ENCODE measurements at places on chromosomes 1 and 21. TPM values are rescaled to one million over a fixed set of nuclear protein-coding genes. Genes with fewer than 3 reads are reported as not detected.

IL12RB2 gene
- total RNA-seq, result 2.0 TPM

CD34 gene
- 23.2 TPM for total RNA-seq

TRPM2 gene
- total RNA-seq, result 0.86 TPM

SV2A gene
- 0.48 TPM for total RNA-seq

DNA sequence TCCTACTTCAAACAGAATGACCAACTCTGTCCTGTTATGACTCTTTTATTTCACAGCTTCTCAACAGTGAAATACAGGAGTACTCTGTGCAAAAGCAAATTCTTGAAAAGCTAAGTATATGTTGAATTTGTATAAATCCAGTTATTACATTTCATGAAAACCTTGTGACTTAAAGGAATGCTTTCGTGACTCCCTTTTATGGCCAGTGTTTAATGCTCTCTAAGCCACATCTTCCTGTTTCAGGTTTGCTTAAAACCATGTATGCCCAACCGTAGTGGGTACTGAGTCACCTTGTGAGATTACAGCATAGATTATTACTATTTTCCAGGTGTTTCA lies 40.2 kb upstream of the KIF1B start:
- DNase-seq, result no peak

- DNase-seq, result peak; percentile 47
Measured at GRCh38 chr21:43734928-43735229, 15.9 kb downstream of the PDXK start.

DNA sequence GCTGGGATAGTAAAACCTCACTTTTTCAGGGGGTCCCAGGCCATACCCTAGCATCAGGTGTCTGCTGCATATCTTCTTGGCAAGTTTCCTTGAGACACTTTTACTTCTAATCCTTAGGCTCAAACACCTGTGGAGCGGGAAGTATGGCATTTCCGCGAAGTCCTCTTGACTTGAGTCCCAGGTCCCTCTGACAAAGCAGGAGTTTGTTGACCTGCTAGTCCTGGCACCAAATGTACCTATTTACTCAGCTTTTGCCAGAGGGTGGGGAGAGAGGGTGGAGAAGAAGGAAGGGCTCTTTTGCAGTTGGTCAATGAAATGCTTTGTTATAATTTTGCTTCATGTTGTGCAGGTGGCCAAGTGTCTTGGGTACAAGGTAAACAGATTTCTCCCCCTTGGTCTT lies 59.7 kb downstream of the CLIC6 start:
- DNase-seq, result no peak

DNA sequence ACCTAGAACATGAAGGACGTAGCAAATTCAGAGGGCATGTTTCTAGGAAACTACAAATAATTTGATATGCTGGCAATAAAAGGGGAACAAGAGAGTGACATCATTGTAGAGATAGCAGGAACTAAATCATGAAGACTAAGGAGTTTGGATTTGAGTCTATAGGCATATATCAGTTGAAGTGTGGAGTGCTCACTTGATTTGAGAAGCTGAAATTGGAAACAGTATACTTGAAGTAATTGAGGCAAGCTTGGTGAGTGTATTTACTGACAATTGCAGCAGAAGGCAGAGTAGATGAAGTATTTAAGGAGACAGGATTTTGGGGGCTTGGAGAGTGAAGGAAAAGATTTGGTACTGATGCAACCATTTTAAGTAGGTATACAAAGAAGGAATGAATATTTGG lies 6.4 kb upstream of the TMCO2 start:
- no peak for DNase-seq

DNA sequence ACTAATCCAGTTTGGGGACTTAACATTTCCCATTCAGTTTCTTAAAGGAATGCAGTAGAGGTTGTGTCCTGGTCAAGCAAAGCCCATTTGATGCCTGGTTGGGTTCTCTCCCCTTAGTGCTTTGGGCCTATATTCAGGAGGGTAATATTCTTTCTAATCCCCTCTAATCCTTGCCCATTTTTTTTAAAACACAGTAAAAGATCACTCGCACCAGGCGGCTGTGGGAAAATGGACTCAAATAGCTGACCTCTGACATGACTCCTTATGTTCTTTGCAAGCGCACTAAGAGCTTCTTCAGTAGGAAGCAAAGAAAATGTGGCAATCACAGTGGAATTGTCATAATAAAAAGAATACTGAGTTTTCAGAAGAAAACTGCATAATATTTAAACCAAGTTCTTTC lies 49.9 kb downstream of the WNT2B start:
- no peak for DNase-seq

DNA sequence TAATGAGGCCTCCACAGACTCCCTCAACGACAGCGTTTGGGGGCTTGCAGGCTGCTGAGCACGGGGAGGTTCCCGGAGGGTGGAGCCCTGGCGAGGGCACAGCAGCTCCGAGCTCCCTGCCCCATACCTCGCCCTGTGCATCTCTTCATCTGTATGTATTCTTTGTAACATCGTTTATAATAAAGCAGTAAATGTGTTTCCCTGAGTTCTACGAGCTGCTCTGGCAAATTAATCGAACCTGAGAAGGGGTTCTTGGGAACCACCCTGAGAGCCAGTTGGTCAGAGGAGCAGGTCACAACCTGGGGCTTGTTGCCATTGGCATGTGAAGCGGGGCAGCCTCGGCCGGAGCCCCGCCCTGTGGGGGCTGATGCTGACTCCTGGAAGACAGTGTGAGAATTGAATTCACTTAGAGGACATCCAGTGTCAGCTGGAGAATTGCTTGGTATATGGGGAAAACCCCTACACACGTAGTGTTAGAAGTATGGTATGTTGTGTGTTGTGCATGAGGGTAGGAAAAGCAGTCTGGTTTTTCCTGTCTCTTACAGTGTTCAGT lies 11.5 kb downstream of the SLC37A1 start:
- no peak for DNase-seq

DNA sequence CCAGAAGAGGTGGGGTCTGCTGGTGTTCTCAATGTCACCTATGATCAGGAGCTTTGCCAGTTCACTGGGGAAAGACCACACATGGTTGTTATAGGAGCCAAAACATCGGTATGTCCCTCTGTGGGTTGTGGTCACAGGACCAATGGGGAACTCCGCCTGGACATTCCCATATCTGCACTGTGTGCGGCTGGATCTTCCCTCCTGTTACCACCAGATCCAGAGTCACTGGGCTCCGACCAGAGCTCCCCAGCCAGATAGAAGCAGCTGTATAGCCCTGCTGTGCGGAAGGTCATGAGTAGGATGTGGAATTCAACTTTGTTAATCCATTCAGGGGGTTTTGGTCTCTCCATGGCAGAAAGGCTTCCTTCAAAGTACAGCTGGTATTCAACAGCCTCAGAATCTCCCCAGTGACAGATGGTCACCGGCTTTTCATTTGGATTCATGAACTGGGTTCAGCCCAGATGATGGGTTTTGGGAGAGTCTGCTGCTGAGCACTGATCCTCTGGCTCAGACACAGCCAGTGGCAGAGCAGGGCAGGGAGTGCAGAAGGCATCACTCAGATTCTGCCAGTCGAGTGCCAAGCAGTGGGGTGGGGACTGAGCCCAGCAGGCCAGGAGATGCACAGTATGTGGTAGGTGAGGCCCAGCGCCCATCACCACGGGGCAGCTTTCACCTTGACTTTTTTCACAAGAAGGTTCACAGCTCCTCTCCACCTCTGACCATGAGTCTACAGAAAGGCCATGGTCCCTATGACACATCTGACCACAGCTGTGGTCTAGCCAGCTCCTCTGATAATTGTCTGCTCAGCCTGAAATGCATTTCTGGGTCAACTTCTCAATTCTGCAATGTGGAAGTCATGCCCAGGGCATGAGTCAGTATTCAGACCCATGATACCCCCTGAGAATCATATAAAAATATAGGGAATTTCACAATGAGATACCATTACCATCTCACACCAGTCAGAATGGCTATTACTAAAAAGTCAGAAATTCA lies 2.9 kb upstream of the SHCBP1L start:
- DNase-seq, result no peak

DNA sequence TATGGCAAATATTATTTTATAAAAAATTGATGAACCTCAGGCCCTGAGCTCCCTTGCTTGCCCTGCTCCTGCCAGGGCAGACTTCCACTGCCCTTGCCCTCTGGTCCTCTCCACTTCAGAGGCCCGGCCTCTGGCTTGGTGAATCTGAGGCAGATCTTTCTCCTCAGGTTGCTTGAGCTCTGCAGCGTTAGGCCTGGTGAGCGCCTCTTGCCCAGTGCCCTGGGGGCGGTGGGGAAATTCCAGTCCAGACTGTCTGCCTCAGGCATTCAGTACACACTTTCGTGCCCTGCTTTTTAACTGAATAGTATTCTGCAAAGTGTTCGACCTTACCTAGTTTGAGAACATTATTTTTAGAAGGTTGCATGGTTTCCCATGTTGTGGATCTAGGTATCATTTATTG lies 98.2 kb downstream of the PCBP3 start:
- DNase-seq, result no peak
